Stimulated activated CD8-positive, alpha-beta memory T cell treated with anti-CD3 and anti-CD28 coated beads, Interleukin-7, amount 100 ng/mL, for 1 hour (primary cell): ENCODE measurements at places on chromosomes 13 and 19.

- no peak for DNase-seq
Observed at GRCh38 chr19:30757837-30758617, 385.8 kb downstream of the ZNF536 start.

- DNase-seq = no peak
Observed at GRCh38 chr19:28883241-28883693, 329.7 kb downstream of the UQCRFS1 start.

GRCh38 chr13:36673838-36674326 is at the start of gene SERTM1:
TSS of gene SERTM1 (plus strand) at chr13:36674020. CDS start at chr13:36695079, 21,059 bp downstream.
- no peak for DNase-seq

DNA sequence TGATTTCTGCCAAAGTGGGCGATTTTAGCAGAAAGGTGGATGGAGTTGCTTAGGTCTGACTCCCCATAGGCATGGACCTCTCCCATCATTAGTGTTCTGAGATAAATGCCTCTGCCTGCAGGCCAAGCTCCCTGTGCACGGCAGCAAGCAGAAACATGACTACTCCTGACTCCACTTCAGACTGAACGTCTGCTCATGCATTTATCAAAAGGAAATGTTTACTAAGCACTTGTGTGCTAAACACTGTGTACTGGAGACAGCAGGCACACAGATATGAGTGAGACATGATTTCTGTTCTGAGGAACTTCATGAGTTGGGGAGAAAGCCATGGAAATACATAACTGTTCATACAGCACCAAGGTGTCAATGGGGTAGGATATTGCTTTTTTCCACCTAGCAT is 149.6 kb downstream of the MIPEP start:
- no peak for DNase-seq

GRCh38 chr19:1177322-1178114 is 3.5 kb upstream of the SBNO2 start:
- DNase-seq = no peak

DNA sequence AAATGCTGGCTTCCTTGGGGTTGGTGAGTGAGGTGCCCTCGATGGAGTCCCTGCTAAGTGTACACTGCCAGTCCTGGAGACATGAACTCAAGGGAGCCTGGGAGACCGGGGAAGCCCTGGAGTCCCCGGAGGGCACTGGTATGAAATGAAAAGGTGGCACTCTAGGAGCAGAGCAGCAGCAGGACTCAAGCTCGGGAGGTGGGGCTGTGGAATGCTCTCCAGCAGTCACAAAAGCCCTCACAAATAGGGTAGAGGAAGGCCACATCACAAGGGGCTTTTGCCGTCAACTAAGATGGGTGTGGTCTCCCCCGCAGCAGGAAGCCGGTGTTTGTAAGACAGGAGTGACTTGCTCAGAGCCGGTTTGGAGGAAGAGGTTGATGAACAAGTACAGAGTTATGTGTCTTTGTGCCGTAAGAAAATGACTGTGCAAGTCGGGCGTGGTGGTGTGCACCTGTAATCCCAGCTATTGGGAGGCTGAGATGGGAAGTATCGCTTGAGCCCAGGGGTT is 19.3 kb downstream of the CCNE1 start:
- no peak for DNase-seq

DNA sequence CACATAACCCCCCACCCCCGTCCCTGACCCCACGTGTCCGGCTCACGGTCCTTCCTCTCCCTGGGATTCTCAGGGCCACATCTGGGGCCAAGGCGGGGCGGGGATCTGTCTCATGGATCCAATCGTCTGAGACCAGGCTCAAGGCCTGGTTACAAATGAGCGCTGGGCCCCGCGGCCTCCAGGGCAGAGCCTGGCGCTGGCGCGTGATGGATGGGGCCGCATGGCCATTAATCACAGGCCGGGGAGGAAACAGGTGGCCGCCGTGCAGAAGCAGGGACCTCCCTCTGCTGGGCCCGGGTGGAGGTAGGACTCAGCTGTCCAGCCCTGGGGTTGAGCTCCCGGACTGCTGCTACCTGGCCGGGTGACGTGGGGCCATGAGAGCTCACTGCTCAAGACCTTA is 5.8 kb upstream of the TLE5 start:
- DNase-seq = no peak

DNA sequence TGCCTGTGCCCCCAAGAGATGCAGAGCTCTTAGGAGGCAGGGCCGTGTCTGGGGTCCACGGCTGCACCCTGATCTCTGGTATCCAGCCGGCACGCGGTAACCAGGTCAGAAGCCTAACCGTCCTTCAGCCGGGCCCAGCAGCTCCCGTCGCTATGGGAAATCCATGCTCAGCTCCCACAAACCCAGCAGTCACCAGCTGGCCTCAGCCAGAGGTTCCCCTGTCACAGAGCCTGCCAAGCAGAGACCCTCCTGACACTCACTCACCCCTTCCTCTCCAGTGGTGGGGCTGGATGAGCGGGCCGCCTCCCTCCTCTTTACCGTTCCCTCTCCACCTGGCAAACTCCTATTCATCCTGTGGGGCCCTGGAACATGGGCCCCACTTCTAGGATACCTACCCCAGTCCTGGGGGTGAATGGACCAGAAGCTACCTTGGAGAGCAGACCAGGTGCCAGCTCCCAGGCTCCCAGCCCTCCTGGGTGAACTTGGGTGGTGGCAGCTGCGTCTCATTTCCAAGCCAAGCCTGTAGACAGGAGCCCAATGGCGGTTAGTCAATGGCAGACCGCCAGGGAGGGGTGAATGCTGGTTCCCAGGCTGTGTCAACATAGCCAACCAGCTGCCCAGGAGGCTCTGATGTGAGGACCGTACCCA is 21.4 kb upstream of the TCF3 start:
- DNase-seq = no peak

- no peak for DNase-seq
Observed at GRCh38 chr13:21326155-21327031, 132.7 kb downstream of the ZDHHC20 start.

DNA sequence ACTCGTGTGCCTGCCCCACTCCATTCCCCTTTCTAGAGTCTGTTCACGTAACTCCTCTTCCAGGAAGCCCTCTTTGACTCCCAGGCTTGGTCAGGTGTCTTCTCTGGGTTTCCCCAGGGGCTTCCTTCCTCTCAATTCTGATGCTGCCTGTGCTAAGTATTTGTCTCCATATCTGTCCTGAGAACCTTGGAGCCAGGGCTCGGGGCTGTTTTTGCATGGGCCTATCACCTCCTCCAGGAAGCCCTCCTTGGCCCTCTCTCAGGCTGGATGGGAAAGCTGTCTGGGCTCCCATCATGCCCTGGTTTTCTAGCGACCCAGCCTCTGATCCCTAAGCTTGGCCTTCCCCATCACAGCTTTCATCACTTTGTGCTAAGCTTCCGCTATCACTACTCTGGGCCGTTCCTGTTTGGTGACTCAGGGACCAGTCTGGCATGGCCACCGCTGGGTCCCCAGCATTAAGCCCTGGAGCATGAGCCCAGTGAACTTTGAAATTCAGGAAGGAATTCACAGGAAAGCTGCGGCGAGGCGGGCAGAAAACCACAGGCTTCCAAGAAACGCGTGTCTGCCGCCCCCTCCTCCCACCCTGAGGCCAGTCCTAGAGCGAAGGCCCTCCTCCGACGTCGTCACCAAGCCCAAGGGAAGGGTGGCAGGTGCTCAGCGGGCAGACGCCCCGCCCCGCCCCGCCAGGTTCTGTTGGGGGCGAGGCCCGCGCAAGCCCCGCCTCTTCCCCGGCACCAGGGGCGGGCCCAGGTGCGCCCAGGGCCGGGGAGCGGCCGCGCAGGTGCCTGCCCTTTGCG is 486 bp upstream of the SPINT2 start:
- peak; percentile 24 for DNase-seq

DNA sequence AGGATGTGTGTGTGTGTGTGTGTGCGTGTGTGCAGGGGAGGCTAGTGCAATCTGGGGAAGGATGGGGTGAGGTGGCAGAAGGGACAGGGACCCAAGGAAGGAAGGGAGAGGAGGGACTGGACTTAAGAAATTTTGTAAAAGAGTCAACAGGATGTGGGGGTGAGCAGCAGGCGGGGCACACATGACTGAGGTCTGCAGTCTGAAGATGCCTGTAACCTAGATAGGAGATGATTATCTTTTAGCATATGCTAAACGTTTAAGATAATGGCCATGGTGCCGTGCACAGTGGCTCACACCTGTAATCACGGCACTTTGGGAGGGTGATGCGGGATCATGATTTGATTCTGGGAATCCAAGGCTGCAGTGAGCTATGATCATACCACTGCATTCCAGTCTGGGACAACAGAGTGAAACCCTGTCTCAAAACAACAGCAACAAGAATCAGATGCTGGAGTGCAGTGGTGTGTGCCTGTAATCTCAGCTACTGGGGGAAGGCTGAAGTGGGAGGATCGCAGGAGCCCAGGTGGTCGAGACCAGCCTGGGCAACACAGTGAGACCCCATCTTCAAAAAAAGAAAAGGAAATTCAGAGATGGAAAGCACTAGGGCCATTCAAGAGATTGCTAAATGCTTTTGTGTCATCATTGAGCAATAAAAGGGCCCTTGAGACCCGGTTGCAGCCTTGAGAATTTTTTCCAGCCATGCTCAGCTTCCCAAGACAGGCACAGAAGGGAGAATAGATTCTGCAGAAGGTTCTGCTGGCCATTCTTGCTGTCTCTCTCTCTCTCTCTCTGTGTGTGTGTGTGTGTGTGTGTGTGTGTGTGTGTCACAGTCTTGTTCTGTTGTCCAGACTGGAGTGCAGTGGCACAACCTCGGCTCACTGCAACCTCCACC is 3.8 kb upstream of the ZNF414 start:
- peak; percentile 17 for DNase-seq

DNA sequence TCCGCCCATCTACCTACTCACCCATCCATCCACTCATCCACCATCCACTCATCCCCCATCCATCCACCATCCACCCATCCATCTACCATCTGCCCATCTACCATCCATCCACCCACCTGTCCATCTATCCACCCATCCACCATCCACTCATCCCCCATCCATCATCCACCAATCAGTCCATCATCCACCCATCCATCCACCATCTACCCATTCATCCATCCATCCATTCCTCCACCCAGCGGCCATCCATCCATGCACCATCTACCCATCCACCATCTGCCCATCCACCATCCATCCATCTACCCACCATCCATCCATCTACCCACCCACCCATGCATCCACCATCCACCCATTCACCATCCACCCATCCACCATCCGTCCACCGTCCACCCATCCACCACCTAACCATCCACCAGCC is 13.6 kb upstream of the JUND start:
- DNase-seq = no peak

DNA sequence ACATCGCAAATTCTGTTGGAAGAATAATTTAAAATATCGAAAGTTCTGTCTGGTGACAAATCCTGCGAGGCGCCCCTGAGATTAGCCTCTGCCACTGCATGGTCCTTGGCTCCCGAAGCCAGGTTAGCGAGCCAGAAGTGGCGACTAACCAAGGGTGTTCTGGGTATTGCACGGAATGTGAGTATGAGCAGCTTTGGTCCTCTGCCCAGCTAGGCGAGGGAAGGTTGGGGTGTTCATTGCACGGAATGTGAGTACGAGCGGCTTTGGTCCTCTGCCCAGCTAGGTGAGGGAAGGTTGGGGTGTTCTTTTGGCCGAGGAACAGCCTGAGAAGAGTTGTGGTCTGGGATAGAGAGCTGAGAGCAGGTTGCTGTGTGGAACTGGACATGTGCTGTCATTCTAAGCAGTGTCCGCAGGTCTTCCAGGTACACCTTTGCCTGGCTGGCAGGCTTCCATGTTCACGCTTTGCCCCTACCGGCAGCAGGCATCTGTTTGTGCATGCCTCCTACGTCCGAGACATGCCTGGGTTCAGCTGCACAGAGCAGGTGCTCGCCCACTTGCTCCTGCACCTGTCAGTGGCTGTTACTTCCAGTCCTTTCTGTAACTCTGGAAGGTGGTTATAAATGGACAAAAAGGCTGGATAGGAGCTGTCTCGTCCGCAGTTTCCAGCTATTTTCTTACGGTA is 18.3 kb upstream of the TEX29 start:
- DNase-seq = no peak

DNA sequence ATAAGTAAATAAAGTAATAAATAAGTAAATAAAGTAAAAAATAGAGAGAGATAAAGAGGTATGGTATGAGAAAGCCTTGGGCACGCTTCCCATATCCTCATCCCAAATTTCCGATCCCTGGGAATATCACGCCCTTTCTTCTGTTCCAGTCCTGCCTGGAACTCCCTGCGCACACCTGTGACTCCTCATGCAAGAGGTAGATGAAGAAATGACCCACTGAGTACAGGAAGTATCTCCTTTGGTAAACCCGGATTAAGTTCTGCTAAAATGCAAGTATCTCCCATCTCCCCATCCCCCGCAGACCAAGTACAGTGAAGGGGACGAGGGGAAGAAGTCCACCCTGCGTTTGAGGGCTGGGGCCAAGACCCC is 399 bp upstream of the ZNF136 start:
- no peak for DNase-seq

DNA sequence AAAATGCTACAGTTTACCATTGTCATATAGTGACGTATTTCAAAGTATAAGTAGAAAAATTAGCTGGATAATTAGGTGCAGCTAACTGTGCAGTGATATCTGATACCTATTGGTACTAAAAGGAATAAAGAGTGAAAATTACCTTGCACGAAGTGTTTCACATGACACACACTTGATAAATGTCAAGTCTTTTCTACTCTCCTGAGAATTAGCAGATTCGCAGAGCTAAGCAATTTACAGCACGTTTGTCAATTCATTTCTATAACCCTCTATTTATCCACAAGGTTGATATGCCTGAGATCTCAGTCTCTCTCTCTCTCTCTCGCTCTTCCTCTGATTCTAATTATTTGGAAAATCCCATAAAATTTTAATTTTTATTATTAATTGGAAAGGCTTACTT is 1109.0 kb downstream of the EFNB2 start:
- DNase-seq = no peak

DNA sequence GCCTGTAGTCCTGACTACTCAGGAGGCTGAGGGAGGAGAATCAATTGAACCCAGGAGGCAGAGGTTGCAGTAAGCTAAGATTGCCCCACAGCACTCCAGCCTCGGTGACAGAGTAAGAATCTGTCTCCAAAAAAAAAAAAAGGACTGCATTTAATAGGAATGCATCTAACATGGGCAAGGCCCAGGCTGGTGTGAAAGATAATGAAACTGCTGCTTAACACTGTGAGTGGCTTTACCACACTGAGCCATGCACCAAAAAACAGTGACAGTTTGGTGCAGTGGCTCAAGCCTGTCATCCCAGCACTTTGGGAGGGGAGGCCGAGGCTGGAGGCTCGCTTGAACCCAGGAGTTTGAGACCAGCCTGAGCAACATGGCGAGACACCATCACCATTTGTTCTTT is 8.6 kb downstream of the GTF2F1 start:
- no peak for DNase-seq

GRCh38 chr13:79432992-79433391 is 26.9 kb upstream of the RBM26 start:
- no peak for DNase-seq

- no peak for DNase-seq
Observed at GRCh38 chr13:26623125-26623524, 65.6 kb downstream of the WASF3 start.

DNA sequence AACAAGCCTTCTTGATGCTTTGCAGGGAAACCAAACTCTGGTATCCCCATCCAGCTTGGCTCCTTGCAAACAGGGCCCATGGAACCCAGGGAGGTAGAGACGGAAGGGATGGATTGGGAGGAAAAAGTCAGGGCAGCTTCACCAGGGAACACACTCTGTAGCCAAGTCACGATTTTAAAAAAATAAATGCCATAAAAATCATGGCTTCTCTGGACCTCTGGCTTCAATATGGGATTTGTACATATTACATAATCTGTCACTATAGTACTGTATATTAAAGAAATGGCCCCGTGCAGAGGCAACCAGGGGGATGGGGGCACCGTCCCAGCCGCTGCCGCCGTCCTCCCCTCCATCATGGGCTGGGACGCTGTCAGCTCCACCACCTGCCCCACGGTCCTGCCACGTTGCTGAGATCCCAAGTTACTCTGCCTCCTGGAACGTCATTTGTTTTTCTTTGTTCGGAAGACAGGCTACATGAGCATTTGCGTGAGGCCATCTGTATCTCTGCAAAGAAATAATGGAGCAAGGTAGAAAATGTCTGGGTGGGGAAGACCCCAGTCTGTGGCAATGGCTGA is 313.3 kb downstream of the ZNF536 start:
- no peak for DNase-seq
